ENCODE measurements at places on chromosomes 12 and 14.

GRCh38 chr12:11797317-11797913 lies 147.9 kb downstream of the ETV6 start:
- peak; percentile 85 for DNase-seq

GRCh38 chr12:15979096-15980092 lies 68.3 kb downstream of the DERA start:
- DNase-seq: peak; percentile 46

DNA sequence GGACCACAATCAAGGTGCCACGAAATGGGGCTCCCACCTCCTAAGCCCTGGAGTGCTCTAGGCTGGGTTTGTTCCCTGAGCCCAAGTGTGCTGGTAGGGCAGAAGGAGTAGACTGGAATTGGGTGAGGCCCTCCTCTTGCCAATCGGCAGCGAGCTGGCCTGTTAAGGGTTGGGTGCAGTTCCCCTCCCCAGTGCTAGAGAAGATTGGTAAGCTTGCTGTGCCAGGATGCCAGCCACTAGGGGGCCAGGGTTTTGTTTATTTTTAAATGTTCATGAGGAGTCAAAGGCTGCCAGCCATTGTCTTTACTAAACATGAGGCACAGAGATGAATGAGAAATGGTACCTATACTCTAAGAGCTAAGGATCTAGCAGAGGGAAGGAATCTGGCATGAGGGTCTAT lies 79.7 kb downstream of the SPTB start:
- peak; percentile 54 for DNase-seq

GRCh38 chr12:113204804-113205203 lies 16.5 kb upstream of the TPCN1 start:
- no peak for DNase-seq

GRCh38 chr14:72462056-72462455 lies 431.8 kb downstream of the DPF3 start:
- no peak for DNase-seq

DNA sequence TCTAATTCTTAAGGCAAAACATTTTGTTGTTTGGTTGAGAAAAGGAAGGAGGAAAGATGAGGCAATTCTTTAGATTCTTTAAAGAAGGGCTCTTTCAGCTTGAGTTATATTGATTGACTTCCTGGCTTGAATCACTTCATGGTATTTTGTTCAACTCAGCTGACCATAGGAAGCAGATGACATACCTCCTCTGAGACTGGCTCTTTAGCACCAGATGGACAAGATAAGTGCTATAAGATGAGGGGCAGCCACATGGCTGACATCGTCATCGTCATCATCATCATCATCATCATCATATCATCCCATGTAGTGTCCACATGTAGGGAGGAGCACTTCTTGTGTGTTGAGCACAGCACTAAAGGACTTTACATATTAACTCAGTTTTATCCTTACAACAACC lies 81.3 kb downstream of the SSPN start:
- DNase-seq: no peak

- DNase-seq: no peak
Observed at GRCh38 chr12:79939728-79940310, 4.9 kb upstream of the PPP1R12A start.

DNA sequence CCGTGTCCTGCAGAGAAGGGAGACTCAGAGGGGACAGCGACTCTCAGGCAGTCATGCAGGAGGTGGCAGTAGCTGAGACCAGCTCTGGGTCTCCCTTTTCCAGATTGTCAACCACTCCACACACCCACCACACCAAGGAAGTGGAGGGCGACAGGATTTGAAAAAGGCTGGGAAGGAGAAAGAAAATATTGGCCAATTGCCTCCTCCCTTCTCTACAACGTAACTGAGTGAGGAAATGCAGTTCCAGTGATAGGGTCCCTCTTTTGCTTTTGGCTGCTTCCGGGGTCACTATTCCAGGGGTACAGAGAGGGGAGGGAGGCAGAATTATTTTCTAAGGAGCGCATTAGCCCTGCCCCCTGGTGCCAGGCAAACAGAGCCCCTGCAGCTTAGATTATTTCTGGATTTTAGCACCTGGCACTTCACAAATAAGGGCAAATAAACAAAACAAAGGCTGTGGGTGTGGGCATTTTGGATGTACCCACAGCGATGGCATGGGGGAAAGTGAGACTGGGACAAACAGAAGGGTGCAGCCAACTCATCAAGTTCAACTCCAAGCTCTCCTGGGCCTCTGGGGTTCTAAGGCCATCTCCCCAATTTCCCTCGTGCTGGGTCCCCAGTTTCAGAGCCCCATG lies 20.4 kb downstream of the ASB2 start:
- DNase-seq: no peak

DNA sequence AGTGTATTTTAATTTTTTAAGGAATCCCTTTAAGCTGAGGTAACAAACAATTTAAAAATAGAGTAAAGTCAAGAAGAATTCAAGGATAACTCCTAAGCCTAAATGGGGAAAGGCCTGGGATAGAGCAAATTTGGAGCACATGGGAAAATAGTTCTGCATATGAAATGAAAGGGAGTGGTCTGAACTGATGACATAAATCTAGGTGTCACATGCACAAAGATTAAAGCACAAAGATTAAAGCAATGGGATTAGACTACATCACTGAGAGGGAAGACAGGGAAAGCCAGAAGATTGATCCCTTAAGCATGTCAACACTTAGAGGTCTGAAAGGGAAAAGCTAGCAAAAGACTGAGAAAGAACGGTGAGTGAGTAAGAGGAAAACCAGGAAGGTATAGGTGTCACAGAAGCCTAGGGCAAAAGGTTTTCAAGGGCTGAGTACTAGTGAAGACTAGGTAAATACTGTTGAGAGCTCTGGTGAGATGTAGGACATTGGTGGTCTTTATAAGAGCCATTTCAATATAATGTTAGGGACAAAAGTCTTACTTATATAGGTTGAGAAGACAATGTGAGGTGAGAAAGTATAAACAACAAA lies 59.6 kb downstream of the SEC23A start:
- no peak for DNase-seq

- DNase-seq: no peak
Observed at GRCh38 chr12:115213538-115214016, 529.6 kb upstream of the TBX3 start.

DNA sequence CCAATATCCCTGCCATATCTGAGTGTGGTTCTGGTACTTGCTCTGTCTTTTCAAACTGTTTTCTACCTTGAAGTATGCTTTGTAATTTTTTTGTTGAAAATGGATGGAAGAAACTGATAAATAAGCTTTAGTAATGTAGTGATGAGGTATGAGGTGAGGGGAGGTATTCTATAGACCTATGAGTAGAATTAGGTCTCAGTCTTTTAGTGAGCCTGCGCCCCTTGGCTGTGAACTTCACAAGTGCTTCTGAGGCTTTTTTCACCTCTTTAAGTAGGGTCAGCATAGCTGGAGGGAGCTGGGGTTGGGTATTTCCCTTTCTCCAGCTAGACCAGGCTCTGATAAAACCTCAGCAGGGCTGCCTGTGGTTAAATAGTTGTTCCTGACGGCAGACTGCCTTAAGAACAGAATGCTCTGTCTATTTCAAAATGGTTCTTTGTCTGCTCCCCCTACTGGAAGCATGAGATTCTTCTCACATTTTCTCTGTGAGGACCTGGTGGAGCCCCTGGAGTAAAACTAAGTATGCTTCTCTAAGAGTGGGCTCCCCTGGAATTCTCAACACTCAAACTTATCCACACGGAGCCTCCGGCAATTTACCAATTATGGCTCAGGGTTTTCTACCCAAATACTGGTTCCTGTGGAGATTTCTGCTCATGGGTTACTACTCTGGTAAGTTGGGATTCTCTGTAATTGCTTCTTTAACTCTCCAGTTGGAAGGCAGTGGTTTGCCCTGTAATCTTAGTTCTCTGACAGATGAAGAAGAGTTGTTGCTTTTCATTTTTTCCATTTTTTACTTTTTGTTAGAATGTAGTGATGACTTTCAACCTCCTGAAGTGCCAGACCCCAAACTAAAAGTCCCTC lies 13.1 kb downstream of the KRT5 start:
- DNase-seq: peak; percentile 68

GRCh38 chr12:104126548-104126947 lies 11.5 kb downstream of the NFYB start:
- DNase-seq: no peak

- no peak for DNase-seq
Observed at GRCh38 chr12:85424581-85425348, 144.7 kb downstream of the ALX1 start.

- DNase-seq: no peak
Observed at GRCh38 chr12:58757422-58757821, 162.9 kb downstream of the LRIG3 start.

DNA sequence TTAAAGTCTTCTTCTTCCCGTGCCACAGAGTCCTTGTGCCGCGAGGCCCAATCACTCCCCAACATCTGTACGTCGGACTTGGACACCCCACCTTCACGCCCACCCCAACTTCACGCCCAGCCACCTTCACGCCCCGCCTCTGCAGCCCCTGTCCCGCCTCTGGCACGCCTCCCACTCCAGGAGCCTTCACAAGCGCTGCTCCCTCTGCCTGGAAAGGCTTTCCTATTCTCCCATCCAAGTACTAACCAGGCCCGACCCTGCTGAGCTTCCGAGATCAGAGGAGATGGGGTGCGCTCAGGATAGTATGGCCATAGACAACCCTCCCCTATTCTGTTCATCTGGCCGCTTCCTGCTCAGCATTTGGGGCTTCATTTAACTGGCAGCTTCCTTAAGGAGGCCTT lies 17.3 kb upstream of the EIF5 start:
- DNase-seq: no peak

- peak; percentile 14 for DNase-seq
Observed at GRCh38 chr14:22200977-22201605, 387.9 kb downstream of the DAD1 start.

DNA sequence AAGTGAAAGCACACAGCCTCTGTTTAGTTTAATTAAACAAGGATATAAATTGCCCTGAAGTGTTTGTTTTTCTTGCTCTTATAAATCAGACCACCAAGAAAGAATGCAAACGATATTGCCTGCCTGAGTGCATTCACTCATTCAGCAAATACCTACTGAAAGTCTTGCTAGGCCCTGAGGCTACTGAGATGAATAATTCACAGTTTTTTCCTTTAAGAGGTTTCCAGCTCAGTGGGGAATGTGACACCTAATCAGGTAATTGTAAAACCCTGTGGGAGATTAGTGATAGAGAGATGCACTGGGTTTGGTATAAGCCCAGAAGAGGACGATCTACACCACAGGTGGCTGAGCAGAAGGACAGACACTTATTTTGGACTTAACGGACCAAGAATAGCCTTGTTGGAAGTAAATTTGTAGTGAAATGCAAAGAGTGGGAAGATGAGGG lies 151.4 kb downstream of the SLC35F4 start:
- peak; percentile 4 for DNase-seq

Measured in trophoblast cell (in vitro differentiated cells and primary cell).